ENCODE measurements at places on chromosomes 1 and 21.

- no peak for DNase-seq
Measured at GRCh38 chr21:18026359-18026758, 207.2 kb upstream of the C21orf91 start.

DNA sequence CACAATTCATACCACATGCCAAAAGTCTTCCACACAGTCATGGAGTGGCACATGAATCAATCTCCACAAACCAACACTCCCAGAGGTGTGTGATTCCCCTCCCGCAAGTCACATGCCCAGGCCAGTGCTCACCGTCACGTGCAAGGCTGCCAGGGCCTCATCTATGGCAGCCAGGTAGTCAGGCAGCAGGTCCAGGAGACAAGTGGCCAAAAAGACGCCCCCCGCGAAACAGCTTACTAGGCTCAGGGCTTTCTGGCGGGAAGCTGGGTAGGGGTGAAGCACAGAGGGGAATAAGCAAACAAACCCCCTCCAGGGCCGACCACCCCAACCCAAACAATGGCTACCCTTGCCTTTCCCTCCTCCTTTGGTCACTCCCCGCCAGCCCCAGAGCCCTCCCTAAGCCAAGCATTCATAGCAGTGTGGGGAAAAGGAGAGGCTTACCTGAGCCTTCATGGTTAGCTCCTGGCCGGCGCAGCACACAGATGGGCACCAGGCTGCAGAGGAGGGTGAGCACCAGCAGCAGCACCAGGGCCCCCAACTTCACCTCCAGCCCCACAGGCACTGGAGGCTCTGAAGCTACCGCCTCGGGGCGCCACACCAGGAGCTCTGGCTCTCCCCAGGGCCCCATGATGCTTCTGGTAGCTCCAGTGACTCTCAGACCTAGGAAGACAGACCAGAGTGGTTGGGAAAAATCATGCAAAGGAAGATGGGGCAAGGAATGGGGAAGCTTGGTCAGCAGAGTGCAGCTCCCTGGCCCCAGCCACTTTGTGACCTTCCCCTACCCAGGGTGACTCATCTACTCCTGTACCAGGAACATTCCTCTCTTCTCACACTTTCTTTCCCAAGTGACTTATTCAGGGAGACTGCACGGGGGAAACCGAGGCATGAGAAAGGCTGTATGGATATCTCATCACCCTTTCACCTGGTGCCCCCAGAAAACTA, 978 bp downstream of the SLC39A1 start:
- DNase-seq = peak; percentile 75

GRCh38 chr1:24032981-24033380, 52.9 kb upstream of the SRSF10 start:
- DNase-seq = no peak

- DNase-seq = no peak
Measured at GRCh38 chr1:216721863-216722262, 1.4 kb downstream of the ESRRG start.

GRCh38 chr1:186996816-186997215, 168.1 kb downstream of the PLA2G4A start:
- DNase-seq = no peak

- peak; percentile 92 for DNase-seq
Measured at GRCh38 chr1:93081716-93082115, 2.6 kb downstream of the MTF2 start.

- no peak for DNase-seq
Measured at GRCh38 chr1:108685529-108685928, 6.6 kb upstream of the PRPF38B start.

- DNase-seq = peak; percentile 78
Measured at GRCh38 chr1:20100632-20101355, 18.5 kb downstream of the PLA2G2D start.

- peak; percentile 99 for DNase-seq
Measured at GRCh38 chr1:183471743-183472487, 384 bp upstream of the SMG7 start.

DNA sequence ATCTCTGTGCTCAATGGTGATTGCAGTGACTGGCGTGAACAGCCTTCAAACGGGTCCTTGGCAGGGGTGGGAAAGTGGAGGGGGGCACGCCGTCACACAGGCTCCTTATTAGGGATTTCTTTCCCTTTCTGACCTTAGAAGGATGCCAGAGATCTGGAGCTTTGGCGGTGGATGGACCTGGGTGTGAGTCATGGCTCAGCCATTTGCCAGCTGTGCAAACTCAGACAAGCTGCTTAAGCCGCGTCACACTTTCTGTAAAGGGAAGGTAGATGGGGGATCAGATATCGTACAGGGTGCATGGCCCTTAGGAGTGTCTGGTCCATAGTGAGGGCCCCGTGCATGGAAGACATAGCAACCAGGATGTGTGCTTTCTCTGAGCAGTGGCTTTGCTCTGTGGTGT, 48.3 kb upstream of the C1orf174 start:
- DNase-seq = no peak

GRCh38 chr1:93614541-93614940, 67.1 kb downstream of the BCAR3 start:
- no peak for DNase-seq

- peak; percentile 31 for DNase-seq
Measured at GRCh38 chr1:177546346-177546745, 375.6 kb downstream of the BRINP2 start.
